ENCODE measurements at places on chromosomes 7 and 10.

GRCh38 chr7:6419310-6419773 lies 28.4 kb downstream of the DAGLB start:
- no peak for DNase-seq

GRCh38 chr7:26321435-26321834 lies 29.8 kb downstream of the SNX10 start:
- DNase-seq = no peak

GRCh38 chr7:42469341-42469740 lies 232.3 kb upstream of the GLI3 start:
- DNase-seq = no peak

GRCh38 chr10:121490871-121491519 lies 107.2 kb downstream of the FGFR2 start:
- no peak for DNase-seq

- no peak for DNase-seq
These were observed 34.6 kb downstream of the MALSU1 start for GRCh38 chr7:23333671-23334246.

- no peak for DNase-seq
These were observed 3.3 kb upstream of the OR6V1 start for GRCh38 chr7:143048827-143049226.

DNA sequence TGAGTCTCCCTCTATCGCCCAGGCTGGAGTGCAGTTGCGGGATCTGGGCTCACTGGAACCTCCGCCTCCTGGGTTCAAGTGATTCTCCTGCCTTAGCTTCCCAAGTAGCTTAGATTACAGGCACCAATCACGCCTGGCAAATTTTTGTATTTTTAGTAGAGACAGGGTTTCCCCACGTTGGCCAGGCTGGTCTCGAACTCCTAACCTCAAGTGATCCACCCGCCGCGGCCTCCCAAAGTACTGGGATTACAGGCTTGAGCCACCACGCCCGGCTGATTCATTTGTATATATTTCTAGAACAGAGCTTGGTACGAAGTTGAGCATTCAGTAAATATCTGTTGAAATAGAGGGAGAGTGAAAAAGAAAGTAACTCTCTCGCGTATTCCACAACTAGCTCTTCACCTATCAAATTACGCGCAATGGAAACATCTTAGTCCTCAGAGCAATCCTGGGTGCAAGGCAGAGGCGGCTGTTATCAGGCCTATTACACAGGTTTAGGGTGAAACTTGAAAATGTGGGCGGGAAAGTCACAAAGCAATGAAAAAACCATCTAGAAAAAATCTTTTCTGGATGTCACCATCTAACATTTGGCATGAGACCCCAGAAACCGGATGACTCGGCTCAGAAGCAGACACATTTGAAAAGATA lies 707 bp upstream of the GHITM start:
- DNase-seq = no peak

- DNase-seq = peak; percentile 96
These were observed 157.3 kb downstream of the SND1 start for GRCh38 chr7:127809261-127809702.

- no peak for DNase-seq
These were observed 40.5 kb downstream of the ERCC6 start for GRCh38 chr10:49498425-49498824.

GRCh38 chr7:140390034-140390433 lies 8.3 kb downstream of the SLC37A3 start:
- no peak for DNase-seq

DNA sequence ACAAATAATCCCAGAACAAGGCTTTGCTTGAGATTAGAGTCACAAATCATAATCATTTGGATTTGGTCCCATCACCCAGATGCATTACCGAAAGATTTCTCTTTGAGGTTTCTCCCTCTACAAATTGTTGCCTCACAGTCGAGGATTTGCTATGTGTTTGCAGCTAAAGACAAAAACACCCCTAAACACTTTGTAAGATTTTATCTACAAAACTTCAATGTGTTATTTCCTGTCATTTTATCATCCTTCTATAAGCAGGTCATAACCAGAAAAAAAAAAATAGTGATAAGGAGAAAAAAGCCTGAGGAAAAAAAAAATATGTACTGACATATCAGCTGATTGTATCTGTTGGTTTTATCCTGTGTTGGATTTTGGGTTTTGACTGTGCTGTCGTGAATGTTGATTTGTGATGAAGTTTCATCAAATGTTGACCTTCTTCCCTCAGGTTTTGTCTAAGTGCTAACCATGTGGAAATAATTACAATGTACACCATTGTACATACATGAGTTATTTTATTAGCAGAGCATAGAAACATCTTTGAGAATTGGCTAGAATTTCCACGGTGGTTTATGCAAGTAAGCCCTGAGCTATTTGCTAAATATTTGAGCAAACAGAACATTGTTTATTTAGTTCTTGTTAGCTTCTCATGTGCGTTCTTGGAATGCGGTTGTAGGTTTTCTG lies 274.4 kb downstream of the NEBL start:
- no peak for DNase-seq
